ENCODE measurements at places on chromosomes 5 and 9.

DNA sequence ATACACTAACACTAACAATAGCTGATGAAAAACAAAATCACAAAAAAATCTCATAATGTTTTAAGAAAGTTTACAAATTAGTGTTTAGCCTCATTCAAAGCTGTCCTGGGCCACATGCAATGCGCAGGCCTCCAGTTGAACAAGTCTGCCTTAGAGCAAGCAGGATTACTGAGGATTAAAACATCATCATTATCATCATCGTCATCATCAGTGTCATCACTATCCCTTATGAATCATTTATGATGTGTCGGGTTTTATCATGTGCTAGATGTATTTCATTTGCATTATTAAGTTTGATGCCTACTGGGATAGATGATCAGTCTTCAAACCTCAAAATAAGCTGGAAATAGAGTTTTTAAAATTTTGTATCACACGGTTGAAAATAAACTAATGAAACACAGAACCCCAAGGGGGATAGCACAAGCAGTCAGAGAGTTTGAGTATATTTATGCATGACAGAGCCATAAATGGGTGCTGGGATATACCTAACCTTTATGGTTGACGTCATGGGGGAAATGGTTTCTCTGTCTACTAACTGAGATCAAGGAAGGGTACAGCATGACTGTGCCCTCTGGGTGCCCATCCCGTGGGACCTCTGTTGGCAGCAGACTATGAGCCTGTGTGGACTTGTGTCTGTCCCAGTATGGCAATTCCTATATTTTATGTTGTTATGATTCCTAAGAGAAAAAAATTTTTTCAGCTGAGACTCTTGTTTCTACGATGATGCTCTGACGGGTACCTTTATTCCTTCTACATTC is 150.3 kb upstream of the ADRA1B start:
- DNase-seq = no peak
- H3K27me3 ChIP-seq = peaks cover 25% of the 10 kb centered on the region
- H3K4me1 ChIP-seq = peaks cover 10% of the 10 kb centered on the region
- no peaks in the 10 kb centered on the region for H3K36me3 ChIP-seq
- no peak overlapping the region for H3K4me3 ChIP-seq
- H3K27ac ChIP-seq = no peak overlapping the region

- H3K27me3 ChIP-seq = no peaks in the 10 kb centered on the region
- H3K36me3 ChIP-seq = peaks cover 20% of the 10 kb centered on the region
- H3K4me3 ChIP-seq = no peak overlapping the region
Observed at GRCh38 chr9:91243029-91243428, 118.7 kb downstream of the AUH start.

DNA sequence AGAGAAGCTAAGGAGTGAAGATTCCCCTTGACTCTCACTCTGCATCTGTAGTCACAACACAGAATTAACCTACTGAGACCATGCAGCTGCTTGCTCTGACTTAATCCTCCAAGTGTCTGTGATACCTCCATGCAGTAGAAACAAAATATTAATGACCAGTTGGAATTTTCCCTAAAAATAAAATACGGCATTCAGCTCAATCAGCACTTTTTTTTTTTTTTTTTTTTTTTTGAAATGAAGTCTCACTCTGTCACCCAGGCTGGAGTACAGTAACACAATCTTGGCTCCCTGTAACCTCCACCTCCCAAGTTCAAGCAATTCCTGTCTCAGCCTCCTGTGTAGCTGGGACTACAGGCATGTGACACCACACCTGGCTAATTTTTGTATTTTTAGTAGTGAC is 48.4 kb downstream of the WDR41 start:
- H3K27ac ChIP-seq = no peak overlapping the region
- H3K4me3 ChIP-seq = no peak overlapping the region
- H3K36me3 ChIP-seq = peaks cover 31% of the 10 kb centered on the region
- H3K27me3 ChIP-seq = no peaks in the 10 kb centered on the region
- no peak for DNase-seq
- no peaks in the 10 kb centered on the region for H3K4me1 ChIP-seq

DNA sequence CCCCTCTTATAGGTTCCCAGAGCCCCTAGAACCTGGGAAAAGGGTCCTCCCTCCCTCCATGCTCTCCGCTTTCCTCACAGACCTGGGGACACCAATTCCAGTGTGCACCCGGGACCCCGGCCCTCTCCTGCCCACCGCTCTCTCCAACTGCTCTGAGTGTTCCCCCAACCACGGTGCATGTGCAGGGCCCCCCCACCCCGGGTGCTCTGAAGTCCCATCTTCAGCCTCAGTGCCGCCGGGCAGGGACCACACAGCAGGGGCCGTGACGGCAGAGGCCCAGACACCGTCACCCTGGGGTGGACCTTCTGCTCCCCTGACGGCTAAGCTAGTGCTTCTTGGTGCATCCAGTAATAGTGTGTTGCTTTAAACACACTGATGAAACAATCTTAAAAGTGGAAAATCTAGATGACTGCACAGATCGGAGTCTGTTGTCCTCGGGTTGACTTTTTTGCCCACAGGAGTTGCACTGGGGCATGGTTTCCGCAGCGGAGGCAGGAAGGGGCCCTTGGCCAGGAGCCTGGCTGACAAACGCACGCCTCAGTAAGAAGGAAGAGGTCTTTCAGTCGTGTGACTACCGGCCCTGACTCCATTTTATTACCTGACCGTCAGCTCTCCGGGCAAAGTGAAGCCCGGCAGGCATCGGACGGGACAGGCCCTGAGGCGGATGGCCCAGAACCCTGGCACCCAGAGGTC is 36.2 kb upstream of the SLC6A3 start:
- DNase-seq = no peak
- peaks cover 2% of the 10 kb centered on the region for H3K4me1 ChIP-seq
- H3K27ac ChIP-seq = no peak overlapping the region
- H3K27me3 ChIP-seq = no peaks in the 10 kb centered on the region
- no peak overlapping the region for H3K4me3 ChIP-seq

DNA sequence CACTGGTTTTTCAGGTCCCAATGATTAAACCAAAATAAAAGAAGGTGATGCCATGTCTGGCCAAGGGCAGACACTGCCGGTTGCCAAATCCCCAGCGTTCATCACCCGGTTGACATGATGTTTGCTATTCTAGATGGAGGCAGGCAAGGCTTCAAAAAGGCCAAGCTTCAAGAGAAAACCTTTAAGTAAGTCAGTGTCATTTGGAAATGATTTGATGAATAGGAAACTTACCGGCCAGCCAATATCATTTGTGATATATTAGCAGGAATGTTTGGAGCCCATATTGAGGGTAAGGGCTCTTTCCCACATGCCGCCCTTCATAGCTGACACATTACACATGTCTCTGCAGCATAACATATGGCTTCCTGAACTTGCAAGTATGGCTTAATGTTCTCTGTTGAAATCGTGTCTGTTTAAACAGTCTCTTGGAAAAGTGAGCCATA is 89.5 kb upstream of the TTC23L start:
- no peak overlapping the region for H3K4me3 ChIP-seq
- H3K4me1 ChIP-seq = no peaks in the 10 kb centered on the region
- H3K27ac ChIP-seq = no peak overlapping the region
- DNase-seq = no peak

GRCh38 chr9:73782166-73782565 is 630.5 kb downstream of the ANXA1 start:
- H3K27me3 ChIP-seq = no peaks in the 10 kb centered on the region
- no peak overlapping the region for H3K27ac ChIP-seq
- no peaks in the 10 kb centered on the region for H3K4me1 ChIP-seq
- H3K36me3 ChIP-seq = no peaks in the 10 kb centered on the region

DNA sequence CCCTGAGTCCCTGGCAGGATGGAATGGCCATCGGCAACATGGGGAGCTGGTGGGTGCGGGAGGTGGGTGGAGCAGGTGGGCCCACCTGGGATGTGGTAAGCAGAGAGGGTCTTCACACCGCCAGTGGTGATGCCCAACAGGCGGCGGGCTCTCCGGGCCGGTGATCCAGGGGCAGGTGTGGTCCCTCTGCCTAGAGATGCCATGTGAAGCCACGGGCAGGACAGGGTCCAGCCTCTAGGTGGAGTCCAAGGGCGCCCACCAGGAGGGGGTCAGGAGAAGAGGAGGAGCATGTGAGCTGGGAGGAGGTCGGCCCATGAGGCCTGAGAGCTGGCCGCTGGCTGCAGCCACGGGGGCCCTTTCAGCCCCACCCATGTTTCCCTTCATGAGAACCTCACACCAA is 221.1 kb downstream of the FANCC start:
- peaks cover 8% of the 10 kb centered on the region for H3K4me1 ChIP-seq
- no peaks in the 10 kb centered on the region for H3K36me3 ChIP-seq
- no peak overlapping the region for H3K4me3 ChIP-seq
- H3K27ac ChIP-seq = no peak overlapping the region

- no peaks in the 10 kb centered on the region for H3K4me1 ChIP-seq
- no peak for DNase-seq
Observed at GRCh38 chr9:136826703-136827582, 15.3 kb upstream of the AJM1 start.

- no peak for DNase-seq
- no peak overlapping the region for H3K4me3 ChIP-seq
- no peaks in the 10 kb centered on the region for H3K4me1 ChIP-seq
Observed at GRCh38 chr5:137207023-137207760, 291.9 kb downstream of the SPOCK1 start.

- H3K36me3 ChIP-seq = no peaks in the 10 kb centered on the region
- peaks cover 6% of the 10 kb centered on the region for H3K27me3 ChIP-seq
- peaks cover 5% of the 10 kb centered on the region for H3K4me1 ChIP-seq
Observed at GRCh38 chr9:6049798-6050197, 34.4 kb upstream of the RANBP6 start.

Measured in activated CD4-positive, alpha-beta T cell treated with anti-CD3 and anti-CD28 coated beads for 36 hours (primary cell).